Fibroblast of villous mesenchyme (primary cell): ENCODE measurements at places on chromosomes 7 and 10. TPM values are rescaled to one million over a fixed set of nuclear protein-coding genes. Genes with fewer than 3 reads are reported as not detected.

GTPBP4 gene
- 35.4 and 38.9 TPM in 2 replicates for total RNA-seq

ADAM22 gene
- total RNA-seq: 0.64 and 1.3 TPM in 2 replicates

DNA sequence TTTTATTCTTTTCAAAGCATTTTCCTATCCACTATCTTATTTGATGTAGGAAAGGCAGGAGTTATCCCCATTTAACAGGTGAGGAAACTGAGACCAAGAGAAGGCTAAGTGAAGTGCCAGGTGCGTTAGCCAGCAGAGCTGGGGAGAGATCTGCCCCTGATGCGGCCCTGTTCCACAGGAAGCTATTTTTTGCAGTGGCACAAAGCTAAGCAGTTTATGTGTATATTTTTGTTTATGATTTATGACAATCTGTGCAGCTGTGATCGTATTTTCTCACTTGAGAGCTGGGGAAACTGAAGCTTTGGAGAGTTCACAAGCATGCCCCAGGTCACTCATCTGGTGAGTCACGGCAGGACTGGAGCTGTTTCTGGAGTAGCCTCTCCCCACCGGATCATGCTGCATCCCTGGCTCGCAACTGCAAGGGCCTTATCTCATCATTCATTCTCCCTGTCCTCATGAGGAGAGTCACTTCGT, 38.8 kb downstream of the SLC29A3 start:
- DNase-seq: peak; percentile 75

DNA sequence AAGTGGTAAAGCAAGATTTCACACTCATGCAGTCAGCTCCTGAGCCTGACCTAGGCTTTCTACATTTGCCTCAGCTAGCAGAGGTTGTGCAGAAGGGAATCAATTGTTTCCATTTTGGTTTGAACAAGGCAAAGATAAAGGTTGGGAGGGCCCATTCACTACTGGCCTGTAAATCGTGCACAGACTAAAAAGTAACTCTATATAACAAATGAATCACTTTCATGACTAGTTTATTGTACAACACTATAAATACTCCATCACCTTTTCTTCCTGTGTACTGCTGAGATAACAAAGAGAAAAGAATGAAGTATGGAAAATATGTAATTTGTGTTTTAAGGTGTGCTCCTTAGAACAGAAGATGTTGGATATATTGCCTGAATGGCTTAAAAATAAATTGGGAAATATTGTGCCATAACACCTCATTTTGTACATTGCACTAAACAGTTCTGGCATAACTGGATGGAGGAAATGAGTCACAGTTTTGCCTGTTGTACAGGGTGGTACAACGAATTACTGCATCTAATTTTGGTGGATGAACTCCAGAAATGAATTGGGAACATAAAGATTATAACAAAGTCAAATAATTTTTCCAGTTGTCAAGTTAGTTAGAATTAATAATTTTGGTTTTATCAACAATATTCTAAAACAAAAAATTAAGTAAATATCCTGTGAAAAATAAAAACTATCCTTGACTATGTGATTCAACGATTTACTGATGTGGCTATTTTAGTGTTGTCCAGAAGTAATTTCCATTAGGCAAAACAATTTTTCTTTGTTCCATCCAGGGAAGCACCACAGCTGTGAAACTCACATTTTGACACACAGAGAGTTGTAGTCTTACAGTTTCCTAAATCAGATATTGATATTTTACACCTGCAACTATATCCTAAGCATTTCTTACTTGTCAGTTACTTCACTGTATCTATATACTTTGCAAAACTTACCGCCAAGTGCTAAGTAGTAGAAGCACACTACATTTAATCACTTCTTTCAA, 18.0 kb downstream of the SEMA3C start:
- DNase-seq: peak; percentile 73

DNA sequence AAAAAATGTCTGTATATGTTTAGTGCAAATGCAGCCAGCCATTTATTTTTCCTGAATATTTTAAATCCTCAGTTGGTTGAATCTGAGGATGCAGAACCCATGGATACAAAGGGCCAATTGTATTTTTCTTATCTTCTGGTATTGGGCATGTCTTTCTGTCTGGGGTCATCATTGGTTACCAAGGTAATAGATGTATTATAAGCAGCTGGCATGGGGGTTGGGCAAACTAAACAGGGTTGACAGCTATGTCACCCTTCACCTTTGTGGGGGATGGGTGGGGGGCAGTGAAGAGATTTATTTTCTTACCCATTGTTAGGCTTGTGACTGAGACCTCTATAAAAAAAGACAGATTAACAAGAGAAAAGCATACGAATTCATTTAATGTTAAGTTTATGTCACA, 38.8 kb downstream of the CDHR3 start:
- DNase-seq: no peak
